ENCODE measurements at places on chromosomes 4 and X. TPM values are rescaled to one million over a fixed set of nuclear protein-coding genes. Genes with fewer than 3 reads are reported as not detected.

FOXR2 gene
- not detected for polyA plus RNA-seq

DNA sequence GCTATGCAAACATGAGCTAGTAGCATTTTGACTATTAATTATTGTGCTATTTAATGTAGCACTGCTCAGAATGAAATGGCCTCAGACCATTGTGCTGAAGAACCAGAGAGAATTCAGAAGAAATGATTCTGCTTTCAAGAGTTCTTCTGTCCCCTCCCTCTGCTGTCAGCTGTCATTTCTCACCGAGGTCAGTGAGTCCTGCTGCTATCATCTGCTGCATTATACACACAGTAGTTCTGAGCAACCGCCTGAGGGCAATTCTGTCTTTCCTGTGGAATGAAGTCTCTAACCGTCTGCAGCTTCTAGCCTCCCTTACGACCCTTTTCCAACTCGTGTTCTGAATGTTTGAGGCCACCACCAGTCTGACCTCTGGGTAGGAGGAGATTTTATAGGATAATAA is 249.4 kb downstream of the HNRNPD start:
- no peak for DNase-seq

- no peak for DNase-seq
Observed at GRCh38 chrX:142312591-142312990, 107.5 kb upstream of the MAGEC2 start.

DNA sequence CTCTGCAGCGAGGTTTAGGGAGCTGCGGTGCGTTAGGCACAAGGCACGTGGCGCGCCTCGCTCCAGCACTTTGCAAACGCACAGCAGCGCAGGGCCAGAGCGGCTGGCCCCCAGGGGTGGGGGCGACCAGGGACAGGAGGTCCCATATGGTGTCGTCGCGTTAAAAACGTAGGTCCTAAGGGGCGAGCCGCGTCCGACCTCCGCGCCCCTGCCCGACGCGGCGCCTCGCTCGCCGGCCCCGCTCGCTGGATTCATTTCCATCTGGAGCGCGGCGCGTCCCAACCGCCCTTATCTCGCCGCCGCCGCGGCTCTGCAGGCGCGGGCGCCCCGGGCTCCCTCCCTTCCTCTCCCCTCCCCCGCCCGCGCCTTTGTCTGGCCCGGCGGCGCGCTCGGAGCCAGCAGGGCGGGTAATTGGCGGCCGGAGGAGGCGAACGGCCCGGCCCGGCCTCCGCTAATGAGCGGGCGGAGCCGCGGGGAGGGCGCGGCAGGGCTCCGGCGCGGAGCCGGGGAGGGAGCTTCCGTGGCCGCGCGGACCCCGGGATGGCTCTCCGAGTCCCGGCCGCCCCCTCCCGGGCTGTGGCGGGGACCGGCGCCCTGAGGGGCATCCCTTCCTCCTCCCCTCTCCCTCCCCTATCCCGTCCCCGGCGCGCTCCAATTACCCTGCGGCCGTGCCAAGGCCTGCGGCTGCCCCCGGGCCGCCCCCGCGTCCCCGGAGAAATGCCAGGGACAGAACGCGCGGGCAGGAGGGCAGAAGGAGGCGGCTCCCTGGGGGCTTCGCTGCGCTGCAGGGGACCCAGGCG is 409.0 kb downstream of the BCOR start:
- peak; percentile 61 for DNase-seq

DNA sequence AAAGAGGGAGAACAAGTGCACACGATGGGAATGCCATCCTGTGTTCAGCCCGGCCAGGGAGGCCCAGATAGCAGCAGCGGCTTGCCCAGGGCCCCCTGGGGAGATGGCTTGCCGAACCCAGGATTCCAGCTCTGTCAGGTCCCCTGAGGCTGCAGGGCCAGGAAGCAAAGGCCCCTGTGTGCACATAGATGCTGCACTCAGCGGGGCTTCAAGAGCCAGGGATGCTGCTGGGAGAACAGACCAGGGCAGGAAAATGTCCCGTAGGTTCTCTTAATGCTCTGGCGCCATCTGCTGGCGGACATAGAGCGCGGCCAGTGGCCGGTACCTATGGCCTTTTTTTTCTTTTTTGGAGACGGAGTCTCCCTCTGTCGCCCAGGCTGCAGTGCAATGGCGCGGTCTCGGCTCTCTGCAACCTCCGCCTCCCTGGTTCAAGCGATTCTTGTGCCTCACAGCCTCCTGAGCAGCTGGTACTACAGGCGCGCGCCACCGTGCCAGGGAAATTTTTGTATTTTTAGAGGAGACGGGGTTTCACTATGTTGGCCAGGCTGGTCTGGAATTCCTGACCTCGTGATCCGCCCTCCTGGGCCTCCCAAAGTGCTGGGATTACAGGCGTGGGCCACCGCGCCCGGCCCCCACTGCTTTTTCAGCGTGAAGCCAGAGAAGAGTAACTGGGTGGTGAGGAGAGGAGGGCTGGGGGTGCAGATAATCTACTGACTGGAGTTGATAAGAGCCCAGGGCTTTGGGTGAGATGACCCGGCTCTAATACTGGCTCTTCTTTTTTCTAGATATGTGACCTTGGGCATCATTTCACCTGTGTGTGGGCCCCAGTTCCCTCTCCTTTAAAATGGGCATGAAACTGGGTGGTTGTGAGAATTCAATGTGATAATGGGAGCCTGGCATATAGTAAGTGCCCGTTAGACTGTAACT is 22.5 kb downstream of the MED28 start:
- DNase-seq, result peak; percentile 49

- DNase-seq, result no peak
Observed at GRCh38 chr4:24521544-24521943, 62.8 kb downstream of the DHX15 start.

- DNase-seq, result no peak
Observed at GRCh38 chr4:2281575-2282343, 19.9 kb upstream of the MXD4 start.

DNA sequence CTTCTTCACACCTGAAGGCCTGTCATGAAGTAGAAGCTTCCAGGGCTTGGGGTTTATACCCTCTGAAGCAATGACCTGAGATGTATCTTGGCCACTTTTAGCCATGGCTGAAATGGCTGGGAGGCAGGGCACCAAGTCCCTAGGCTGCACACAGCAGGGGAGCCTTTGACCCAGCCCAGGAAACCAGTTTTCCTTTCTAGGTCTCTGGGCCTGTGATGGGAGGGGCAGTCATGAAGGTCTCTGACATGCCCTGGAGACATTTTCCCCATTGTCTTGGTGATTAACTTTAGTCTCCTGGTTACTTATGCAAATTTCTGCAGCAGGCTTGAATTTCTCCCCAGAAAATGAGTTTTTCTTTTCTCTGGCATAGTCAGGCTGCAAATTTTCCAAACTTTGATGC is 511.0 kb upstream of the KLHL4 start:
- no peak for DNase-seq

All from left kidney (tissue), 8 donors.